ENCODE measurements at places on chromosomes 5 and 9.

GRCh38 chr9:130041648-130042405 lies 1.2 kb downstream of the FNBP1 start:
- no peak for DNase-seq

DNA sequence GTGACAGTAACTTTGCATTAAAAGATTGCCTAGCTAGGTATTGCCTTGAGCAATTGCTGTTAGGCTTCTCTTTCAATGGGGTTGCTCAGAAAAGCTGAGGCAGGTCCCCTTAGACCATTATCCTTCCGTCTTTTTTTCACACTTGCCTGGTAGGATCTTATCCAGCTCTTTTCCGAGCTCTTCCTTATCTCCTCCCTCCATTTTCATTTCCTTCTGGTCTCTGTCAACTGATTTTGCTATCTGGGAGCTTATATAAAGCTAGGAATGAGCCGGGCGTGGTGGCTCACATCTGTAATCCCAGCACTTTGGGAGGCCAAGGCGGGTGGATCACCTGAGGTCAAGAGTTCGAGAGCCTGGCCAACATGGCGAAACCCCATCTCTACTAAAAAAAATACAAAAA lies 6.6 kb upstream of the HMGCR start:
- no peak for DNase-seq

- no peak for DNase-seq
Measured at GRCh38 chr5:6724321-6724929, 11.2 kb downstream of the TENT4A start.

- DNase-seq = no peak
Measured at GRCh38 chr9:129023036-129023907, 4.9 kb downstream of the SH3GLB2 start.

DNA sequence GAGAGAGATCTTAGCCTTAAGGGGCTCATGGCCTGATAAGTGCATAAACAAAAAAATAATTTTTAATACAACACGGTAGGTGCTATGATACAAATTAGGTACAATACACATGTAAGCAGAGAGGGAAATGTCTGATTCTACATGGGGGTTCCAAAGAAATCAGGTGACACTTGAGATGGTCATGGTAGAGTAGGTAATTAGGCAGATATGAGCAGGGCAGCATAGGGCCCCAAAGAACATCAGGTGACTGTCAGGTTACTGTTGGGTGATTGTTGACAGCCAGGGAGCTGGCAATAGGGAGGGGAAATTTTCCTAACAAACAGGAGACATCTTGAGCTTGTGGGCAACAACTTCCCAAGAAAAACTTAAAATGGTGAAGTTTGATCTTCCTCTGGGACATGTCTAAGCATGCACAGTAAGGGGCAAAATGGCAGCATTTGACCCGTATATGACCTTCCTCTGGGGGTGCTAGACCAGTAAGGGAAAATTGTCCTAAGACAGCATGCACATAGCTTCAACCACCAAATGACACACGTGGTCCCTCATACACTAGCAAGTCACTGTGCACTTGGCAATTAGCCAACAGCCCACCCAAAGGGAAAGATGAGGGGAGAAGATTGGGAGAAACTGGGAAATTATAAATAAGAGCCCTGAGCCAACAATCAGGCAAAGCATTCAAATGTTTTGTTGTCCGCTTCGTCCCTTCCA lies 37.3 kb upstream of the TENT4A start:
- no peak for DNase-seq

GRCh38 chr5:60520451-60521227 lies 179.3 kb downstream of the DEPDC1B start:
- no peak for DNase-seq

DNA sequence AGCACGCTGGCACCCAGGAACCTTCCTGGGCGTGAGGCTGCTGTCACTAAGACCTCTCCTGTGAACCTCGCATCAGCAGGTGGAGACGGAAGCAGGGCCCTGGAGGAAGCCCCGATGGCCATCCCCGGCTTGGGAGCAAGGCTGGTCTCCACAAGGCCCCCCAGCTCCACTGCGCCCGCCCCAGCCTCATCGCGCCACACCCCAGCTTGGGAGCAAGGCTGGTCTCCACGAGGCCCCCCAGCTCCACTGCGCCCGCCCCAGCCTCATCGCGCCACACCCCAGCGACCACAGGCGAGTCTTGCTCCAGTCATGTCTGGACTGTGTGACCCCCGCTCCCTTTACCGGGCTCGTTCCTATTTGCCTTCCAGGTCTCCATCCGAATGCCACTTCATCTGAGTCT lies 11.0 kb downstream of the QSOX2 start:
- DNase-seq = no peak

GRCh38 chr5:132837868-132838267 lies 7.4 kb upstream of the SHROOM1 start:
- no peak for DNase-seq

GRCh38 chr5:117039035-117039434 lies 464.4 kb upstream of the SEMA6A start:
- DNase-seq = no peak

- no peak for DNase-seq
Measured at GRCh38 chr5:147484708-147485020, 25.2 kb downstream of the DPYSL3 start.

GRCh38 chr9:28848671-28849070 lies 1275.4 kb upstream of the C9orf72 start:
- no peak for DNase-seq

DNA sequence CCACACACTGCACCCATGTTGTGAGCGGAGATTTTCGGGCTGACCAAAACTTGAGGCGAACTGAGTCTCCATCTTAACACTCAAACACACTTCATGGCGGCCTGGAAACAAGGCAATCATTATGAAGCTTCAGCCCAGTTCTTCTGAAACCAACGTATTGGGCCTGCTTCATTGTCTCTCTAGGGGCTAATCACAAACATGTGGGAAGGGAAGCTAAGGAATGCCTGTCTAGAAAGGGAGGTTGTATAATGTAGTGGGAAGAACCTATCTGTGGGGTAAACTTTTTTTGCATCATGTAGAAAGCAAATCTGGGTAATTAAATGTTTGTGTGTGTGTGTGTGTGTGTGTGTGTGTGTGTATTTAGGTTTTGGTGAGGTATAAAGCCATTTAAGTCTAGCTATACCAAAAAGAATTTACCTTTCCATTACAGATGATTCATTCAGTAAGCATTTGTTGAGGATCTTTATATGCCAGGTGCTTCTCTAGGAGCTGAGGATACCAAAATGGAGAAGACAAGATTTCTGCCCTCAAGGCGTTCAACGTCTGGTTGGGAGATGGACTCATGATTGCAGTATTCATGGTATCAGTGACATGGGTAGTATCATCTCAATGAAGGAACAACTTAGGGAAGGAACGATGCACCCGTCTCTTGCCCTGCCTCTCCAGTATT lies 29.4 kb downstream of the SLC1A3 start:
- DNase-seq = no peak

- no peak for DNase-seq
Measured at GRCh38 chr9:21806644-21807043, 4.2 kb downstream of the MTAP start.

DNA sequence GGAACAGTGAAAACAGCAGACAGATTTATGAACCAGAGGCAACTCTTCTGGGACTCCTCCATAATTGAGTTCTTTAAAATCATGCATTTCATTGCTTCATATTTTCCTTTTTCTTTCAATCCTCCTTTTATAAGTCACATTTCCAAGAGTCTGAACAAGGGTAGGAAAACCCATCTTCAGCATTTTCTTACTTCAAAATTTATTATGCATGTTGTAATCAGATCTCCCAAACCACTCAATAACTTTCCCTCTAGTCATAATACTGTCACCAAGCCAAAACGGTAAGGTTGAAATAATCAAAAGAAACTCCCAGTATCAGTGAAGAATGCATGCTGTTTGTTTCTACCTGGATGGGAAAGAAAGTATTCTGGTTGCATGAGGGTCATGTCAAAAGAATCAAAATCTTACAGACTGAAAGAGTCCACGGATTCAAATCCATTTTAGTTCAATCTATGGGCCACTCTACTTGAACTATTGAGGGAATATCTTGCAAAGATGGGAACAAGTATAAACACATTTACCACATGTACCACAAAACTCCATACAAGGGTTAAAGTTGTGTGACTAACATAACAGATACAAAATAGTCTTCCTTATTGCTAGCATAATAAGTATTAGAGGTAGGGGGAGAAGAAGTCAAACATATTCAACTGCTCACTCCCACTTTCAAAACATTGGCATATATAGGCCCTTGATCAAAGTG lies 797.3 kb downstream of the MAT2B start:
- DNase-seq = no peak

- DNase-seq = no peak
Measured at GRCh38 chr5:61910771-61911170, 395.2 kb upstream of the KIF2A start.

GRCh38 chr5:172565455-172565854 lies 75.6 kb upstream of the NEURL1B start:
- no peak for DNase-seq

- DNase-seq = no peak
Measured at GRCh38 chr5:78005021-78005785, 229.1 kb upstream of the TBCA start.

GRCh38 chr9:111831371-111832108 lies 36.8 kb upstream of the SHOC1 start:
- DNase-seq = no peak

- DNase-seq = no peak
Measured at GRCh38 chr5:135218790-135219568, 180.1 kb downstream of the MACROH2A1 start.

GRCh38 chr5:83914199-83914598 lies 193.5 kb upstream of the HAPLN1 start:
- no peak for DNase-seq

DNA sequence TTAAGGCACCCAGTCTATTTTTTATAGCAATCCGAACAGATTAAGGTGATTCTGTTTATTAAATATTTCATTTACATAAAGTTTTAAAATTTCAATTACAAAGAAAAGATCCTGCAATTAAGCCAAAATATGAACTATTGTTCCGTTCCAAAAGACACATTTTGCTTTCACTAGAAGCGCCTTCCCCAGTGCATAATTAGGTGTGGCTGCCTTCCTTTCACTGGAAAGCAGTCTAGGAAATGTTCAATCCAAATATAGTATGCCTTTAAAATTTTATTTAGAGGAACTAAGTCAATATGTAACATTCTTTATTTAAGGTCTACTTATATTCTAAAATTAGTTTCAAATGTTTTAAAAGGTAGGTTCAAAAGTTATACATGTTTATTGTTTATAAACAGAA lies 7.6 kb downstream of the CTNNAL1 start:
- no peak for DNase-seq

GRCh38 chr5:110865400-110866094 lies 126.7 kb downstream of the SLC25A46 start:
- DNase-seq = no peak
